DND-41 (cell line): ENCODE measurements at places on chromosomes 2 and 18.
A peak's percentile ranks its signal among the peaks of the same experiment; 100 is the strongest.

DNA sequence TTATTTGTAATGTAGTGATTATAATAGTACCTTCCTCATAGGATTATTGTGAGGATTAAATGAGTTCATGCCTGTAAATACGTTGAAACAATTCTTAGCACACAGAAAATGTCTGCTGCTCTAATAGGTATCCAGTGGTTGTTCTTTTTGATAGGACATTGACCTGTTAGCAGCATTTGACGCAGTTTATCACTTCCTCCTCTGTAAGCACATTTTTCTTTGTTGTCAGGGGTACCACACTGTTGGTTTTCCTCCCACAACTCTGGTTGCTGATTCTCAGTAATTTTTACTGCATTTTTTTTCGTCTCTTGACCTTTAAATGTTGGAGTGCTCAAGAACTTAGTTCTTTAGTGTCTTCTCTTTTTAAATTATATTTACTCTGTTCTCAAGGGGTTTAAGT is 15.4 kb downstream of the PPM1B start:
- no peak for DNase-seq

- no peak for DNase-seq
Observed at GRCh38 chr18:45753286-45753685, 29.3 kb downstream of the SLC14A1 start.

- DNase-seq = no peak
Observed at GRCh38 chr18:79302120-79302519, 93.6 kb upstream of the NFATC1 start.

- peak; percentile 46 for DNase-seq
Observed at GRCh38 chr2:60216452-60216995, 336.9 kb downstream of the BCL11A start.

- DNase-seq = no peak
Observed at GRCh38 chr2:196335221-196335634, 163.8 kb upstream of the STK17B start.

- DNase-seq = no peak
Observed at GRCh38 chr2:39821871-39822270, 42.8 kb upstream of the THUMPD2 start.

- no peak for DNase-seq
Observed at GRCh38 chr18:37441821-37442220, 123.8 kb downstream of the CELF4 start.

- DNase-seq = no peak
Observed at GRCh38 chr2:26957534-26957933, 12.9 kb upstream of the MAPRE3 start.

DNA sequence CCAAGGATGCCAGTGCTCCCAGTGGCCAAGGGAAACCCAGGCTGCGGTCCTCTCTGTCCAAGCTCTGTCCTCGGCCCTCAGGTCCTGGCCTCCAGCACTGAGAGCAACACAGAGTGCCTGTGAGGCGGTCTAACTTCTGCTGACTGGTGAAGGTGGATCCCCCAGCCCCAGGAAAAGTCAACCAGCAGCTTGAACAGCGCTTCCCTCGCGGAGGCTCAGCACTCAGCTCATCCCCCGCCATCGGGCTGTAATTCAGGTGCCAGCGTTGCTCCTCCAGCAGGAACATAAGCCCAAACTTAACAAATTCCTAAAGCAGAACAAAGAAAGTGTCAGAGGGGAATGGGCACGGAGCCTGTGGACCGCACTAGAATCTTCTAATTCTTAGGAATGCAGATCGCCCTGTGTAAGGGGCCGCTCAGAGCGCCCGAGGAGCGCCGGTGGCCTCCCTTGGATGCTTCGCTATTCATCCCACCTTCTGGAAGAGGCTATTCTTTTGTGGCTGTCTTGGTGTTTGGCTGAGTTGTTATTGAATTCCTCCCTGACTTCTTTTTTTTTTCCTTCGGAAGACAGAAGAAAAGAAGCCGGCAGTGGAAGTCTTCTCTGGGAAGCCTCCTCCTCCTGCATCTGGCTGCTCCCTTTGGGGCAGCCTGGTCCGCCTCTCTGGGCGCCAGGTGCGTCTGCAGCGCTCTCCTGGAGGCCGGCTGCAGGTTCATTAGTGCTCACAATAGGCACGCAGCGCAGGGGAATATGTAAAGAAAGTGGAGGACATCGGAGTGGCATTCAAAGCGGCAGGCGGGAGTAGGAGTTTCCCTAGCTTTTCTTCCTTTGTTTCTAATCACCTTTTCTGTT is 905.6 kb downstream of the TSN start:
- no peak for DNase-seq

GRCh38 chr18:60826346-60826745 is 453.8 kb upstream of the MC4R start:
- no peak for DNase-seq

GRCh38 chr18:32595832-32596231 is 125.2 kb upstream of the GAREM1 start:
- no peak for DNase-seq

DNA sequence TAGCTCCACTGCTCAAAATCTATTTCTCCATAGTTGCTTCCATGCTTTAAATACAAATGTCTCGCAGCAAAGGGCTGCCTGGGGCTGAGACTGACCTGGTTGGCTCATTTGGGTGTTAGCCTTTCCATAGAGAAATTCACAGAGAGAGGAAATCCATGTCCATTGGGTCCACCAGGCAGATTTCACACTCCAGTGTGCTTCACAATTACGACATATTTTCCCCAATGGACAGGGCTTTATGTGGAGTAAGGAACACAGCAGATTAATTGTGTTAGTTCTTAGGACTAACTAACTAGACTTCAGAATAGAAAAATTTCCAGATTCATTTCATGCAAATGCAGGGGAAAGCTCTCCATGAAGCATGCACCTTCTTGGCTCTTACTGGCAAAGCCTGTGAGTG is 180.7 kb downstream of the FBXO15 start:
- DNase-seq = no peak

GRCh38 chr2:85831735-85832134 is 57.1 kb downstream of the ST3GAL5 start:
- no peak for DNase-seq

DNA sequence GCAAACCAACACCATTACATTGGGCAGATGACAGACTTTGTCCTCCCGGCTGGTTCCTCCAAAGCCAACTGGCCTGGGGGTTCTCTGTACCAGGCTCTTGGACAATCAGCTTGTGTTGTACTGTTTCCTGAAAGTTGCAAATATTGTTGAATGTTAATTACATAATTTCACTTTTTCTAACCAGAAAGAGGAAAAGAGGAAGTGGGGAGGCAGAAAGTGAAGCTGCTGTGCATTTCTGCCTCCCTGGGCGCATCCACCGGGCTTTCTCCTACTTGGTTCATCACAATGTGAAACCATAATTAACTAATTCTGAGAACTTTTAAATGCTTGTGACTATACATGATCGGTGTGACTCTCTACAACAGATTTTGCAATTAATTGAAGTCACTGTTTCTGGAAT is 10.1 kb downstream of the TWIST2 start:
- no peak for DNase-seq

GRCh38 chr2:45483997-45484396 is 127.1 kb downstream of the SRBD1 start:
- no peak for DNase-seq

DNA sequence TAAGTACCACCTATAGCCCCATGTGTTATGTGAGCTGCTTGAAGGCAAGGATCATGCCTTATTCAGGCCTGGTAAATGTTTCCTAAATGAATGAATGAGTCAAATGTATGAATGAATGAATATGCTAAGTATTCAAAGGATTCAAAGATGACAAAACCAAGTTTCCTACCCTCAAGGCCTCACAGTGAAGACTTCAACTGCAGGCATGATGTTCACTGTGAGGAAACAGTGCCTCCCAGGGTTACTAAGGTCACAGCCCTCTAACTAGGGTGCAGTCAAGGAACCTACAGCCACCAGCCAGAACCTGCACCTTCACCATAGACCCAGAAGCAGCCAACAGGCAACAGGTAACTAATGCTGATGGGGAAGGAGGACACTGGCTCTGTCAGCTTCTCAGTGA is 69.3 kb downstream of the SUMO1 start:
- DNase-seq = no peak

DNA sequence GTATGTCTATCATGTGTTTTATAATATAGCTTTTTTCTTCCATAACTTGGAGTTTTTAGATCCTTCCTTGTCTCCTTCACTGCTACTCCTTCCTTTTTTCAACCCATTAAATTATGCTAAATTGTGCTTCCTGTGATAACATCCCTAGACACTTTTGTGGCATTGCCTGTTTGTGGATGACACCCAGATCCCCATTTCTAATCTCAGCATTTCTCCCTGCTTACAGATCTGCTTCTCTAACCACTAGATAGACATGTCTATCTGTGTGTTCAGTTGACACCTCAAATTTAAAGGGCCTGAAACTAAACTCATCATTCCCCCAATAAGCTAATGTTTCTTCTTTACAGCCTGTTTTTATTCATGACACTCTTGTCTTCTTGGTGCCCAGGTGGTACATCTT is 244.8 kb downstream of the BABAM2 start:
- no peak for DNase-seq

GRCh38 chr18:63578357-63578958 is 8.7 kb upstream of the SERPINB13 start:
- DNase-seq = peak; percentile 36

DNA sequence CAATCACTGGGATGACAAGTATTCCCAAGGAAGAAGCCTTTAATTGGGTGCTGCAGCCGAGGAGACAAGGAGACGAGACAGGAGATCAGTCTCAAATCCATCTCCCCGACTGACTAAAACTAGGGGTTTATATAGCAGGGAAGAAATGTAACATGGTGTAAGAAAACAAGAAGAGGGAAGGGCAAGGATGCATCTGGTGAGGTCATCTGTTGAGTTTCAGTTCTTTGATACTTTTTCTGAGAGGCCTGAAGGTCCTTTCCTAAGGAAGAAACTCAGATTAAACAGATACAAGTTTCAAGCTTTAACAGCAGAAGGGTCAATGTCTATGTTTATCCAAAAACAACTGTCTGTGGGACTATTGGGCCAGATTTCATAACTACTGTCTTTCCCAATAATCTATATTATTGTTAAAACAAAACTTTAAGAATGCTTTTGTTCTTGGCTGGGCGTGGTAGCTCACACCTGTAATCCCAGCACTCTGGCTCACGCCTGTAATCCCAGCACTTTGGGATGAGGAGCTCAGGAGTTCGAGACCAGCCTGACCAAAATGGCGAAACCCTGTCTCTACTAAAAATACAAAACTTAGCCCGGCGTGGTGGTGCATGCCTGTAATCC is 2.5 kb upstream of the PDCL3 start:
- no peak for DNase-seq

DNA sequence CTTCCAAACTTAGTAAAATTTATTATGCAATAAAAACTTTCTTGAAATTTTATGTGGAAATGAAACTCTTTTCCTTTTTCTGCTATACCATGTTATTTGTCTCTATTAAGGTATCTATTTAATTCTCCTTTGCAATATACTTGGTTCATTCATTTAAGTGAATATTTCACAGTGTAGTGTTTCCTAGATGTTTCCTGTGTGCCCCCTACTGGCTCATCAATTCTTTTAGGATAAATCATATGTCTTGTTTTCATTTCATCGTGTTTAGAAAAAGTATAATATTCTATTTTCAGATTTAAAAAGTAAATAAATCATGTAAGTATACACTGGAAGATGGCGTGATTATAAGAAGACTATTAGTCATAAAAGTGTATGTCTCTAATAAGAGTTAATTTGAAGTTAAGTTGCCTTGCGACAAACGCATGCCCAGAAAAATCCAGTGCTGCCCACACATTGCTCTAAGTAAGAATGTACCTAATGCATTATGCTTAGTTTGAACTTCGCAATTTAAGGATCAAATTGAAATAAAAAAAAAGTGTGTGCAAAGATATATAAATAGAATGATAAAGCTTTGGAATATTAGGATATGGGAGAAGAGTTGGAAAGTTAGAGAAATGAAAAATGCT is 525.4 kb downstream of the KCNJ3 start:
- no peak for DNase-seq

DNA sequence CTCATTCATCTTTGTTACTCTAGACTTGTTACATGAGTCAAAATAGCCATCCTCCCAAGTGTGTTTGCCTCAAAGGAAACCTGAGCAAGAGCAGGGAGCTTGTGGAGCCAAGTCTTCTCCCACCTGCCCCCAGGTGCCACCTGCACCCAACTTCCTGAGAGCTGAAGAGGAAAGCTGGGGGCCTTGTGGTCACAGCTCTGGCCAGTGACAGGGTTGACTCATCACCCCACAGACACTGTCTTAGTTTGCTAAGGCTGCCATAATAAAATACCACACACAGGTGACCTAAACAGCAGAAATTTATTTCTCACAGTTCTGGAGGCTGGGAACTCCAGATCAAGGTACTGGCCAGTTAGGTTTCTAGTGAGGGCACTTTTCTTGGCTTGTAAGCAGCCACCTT is 99.6 kb downstream of the TPGS2 start:
- no peak for DNase-seq

GRCh38 chr2:100197631-100198153 is 55.3 kb upstream of the AFF3 start:
- DNase-seq = no peak

- no peak for DNase-seq
Observed at GRCh38 chr2:227374158-227374557, 4.9 kb downstream of the TM4SF20 start.

DNA sequence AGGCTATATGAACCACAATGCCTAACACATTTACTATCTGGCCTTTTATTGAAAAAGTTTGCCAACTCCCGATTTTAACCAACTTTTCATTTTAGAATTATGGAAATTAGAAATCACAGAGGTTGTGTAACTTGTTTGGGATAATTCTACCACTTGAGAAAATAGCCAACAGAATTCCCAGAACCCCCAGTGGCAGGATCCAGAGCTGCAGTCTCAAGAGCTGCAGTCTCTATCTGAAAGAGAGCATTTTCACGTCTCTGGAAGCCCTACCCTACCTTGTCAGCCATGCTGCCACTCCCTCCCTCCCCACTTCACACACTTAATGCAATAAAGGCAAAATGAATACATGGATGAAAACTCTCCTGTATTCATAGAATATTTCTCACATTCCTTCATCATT is 23.4 kb upstream of the TSPYL6 start:
- DNase-seq = no peak

GRCh38 chr2:197306696-197307040 is 3.9 kb downstream of the ANKRD44 start:
- peak; percentile 41 for DNase-seq

DNA sequence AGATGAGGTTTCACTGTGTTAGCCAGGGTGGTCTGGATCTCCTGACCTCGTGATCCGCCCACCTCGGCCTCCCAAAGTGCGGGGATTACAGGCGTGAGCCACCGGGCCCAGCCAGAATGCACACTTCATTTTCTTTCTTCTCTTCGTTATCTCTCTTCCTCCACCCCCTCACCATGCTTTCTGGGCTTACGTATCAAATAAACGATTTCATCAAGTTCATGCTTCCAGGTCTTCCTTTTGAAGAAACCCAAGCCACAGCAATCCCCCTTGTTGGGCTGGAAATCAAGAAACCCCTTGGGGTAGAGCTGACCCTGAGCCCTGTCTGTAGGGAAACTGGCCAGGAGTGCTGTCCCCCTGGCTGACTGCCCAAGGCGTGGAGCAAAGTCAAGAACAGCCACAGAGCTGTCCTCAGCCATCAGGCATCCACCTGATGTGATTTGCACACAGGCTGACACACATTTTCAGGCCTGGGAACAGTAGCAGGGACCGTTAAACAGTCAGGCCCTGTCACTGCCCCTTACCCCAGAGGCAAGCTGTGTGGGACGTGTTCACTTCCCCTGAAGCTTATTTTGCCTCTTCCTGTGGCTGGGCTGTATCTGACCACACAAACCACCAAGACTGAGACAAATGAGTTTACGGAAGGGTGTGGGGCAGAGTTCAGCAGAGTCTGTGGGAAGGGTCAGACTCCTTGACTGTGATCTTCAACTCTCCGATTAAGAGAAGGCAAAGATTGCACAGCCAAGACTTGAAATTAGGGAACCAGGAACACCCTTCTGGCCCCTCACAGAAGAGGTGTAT is 15.1 kb upstream of the NMUR1 start:
- DNase-seq = peak; percentile 86

- DNase-seq = no peak
Observed at GRCh38 chr2:201709747-201710146, 11.3 kb upstream of the MPP4 start.
